Epithelial cell of esophagus (primary cell): ENCODE measurements at places on chromosomes 5 and 9.

GRCh38 chr9:4927701-4928100, 57.4 kb upstream of the JAK2 start:
- DNase-seq, result no peak

- peak; percentile 44 for DNase-seq
Measured at GRCh38 chr5:123813937-123814624, 302.1 kb downstream of the CSNK1G3 start.

DNA sequence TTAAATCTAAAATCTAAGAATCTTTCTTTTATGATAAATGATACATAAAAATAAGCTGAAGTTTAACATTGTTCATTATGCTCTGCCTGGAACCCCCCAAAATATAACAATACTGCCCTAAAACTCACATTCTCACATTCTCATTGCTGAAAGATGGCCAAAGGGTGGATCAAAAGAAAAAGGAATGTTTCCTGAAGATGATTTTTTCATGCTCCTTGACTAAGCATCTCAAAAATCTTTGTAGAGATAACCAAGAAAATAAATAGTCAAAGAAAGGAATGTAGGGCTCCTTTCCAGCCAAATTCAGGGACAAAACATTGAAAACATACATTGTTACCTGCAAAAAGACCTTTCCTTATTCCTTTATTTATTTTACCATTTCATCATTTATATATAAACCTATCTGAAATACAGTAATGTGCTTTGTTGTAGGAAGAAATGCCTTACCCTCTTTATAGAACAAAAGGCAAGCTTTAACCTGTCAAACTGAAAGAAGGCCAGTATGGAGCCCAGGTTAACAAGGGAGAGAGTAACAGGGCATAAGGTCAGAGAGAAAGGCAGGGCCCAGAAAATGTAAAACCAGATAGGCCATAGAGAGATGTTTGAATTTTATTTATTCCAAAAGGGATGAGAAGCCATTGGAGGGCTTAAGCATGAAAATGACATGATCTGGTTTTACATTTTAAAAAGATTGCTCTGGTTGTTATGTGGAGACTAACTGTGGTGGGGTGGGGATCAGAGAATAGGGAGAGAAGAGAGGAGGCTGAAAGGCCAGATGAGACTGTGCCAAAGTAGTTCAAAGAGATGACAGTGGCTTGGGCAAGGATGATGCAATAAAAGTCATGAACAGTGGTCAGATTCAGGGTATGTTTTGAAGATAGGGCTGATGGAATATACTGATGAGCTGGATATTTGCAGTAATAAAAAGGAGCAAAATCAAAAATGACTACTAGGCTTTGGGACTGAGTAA, 37.3 kb upstream of the CDK5RAP2 start:
- no peak for DNase-seq

GRCh38 chr9:135474915-135475314, 4.7 kb upstream of the PPP1R26 start:
- no peak for DNase-seq

- peak; percentile 94 for DNase-seq
Measured at GRCh38 chr5:172806897-172807672, 27.0 kb upstream of the ERGIC1 start.

GRCh38 chr5:1419476-1420210, 25.6 kb downstream of the SLC6A3 start:
- no peak for DNase-seq

DNA sequence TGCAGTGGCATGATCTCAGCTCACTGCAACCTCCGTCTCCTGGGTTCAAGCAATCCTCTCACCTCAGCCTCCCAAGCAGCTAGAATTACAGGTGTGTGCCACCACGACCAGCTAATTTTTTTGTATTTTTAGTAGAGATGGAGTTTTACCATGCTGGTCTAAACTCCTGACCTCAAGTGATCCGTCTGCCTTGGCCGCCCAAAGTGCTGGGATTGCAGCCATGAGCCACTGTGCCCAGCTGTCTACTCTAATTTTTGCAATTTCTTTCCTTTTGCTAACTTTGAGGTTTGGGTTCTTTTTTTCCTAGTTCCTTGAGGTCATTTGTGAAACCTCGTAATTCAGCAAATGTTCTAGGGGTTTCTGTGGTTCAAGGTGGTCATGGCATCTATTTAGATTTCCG, 63.7 kb upstream of the PRLR start:
- no peak for DNase-seq

GRCh38 chr5:167643631-167644280, 647.7 kb upstream of the WWC1 start:
- peak; percentile 38 for DNase-seq

GRCh38 chr9:132183715-132184114, 21.9 kb downstream of the NTNG2 start:
- no peak for DNase-seq

- DNase-seq, result peak; percentile 14
Measured at GRCh38 chr9:18447131-18447530, 26.8 kb upstream of the ADAMTSL1 start.

GRCh38 chr5:112742424-112742823, 4.7 kb downstream of the APC start:
- no peak for DNase-seq

GRCh38 chr5:30626557-30626956, 566.9 kb upstream of the CDH6 start:
- no peak for DNase-seq

DNA sequence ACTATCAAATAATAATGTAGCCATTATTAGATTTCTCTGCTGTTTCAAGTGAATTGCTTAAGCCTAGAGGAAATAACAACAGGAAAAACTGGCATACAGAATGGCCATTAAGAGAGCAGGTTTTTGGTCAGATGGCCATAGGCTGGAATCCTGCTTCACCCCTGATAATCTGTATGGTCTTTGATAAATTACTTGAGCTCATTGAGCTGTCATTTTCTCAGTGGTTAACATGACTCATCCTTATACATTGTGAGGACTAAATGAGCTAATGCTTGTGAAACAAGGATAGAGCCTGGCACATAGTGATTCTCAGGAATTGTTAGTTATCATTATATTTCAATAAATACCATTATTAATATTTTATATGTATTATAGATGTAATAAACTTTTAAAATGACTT, 516.5 kb downstream of the KIF4B start:
- DNase-seq, result peak; percentile 84

DNA sequence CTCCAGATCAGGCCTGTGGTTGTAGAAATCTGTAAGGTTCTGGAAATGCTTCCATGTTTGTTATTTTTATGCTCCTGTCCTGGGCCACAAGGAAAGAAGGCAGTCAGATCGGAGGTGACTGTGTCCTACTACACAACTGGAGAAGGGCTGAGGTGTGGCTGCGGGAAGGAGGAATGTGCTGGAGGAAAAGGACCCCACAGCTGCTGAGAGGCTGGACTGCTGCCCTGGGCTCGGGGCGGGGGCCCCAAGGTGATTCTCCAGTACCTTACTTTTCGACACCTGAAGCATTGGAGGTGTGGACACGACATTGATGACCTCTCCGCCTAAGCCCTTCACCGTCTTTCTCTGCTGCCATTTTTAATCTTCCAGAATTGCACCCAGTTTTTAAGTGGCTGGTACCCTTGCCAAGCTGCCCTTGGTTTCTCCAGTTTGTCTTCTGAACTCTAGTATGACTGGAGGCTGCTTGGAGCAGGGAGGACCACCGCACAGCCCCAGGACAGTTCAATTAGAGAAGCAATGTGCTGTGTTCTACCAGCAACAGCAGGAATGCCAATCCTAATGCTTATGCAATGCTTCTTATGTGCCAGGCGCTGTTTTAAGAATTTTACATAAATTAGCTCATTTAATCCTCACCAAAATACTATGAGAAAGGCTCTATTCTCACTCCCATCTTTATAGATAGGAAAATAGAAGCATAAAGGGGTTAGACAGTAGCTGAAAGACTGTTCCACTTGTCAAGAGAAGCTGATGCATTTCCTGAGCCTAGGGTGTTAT, 13.5 kb upstream of the ANKRD33B start:
- no peak for DNase-seq

DNA sequence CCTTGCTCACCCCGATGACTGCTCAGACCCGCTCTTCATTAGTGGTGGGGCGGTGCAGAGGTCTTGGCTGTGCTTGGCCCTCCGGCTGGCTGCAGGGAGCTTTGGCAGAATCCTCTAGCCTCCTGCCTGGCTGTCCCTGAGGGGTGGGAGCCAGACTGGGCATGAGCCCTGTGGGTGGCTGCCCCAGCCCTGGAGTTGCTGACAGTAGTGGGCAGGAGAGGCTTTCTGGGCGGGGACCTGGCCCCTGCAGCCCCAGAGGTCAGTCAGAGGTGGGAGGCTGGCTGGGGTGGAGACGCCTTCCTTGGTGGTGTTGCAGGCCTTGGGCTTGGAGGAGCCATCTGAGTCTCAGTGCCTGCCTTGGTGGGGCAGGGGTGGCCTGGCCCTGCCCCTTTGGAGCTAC, 146.0 kb downstream of the RXRA start:
- no peak for DNase-seq

DNA sequence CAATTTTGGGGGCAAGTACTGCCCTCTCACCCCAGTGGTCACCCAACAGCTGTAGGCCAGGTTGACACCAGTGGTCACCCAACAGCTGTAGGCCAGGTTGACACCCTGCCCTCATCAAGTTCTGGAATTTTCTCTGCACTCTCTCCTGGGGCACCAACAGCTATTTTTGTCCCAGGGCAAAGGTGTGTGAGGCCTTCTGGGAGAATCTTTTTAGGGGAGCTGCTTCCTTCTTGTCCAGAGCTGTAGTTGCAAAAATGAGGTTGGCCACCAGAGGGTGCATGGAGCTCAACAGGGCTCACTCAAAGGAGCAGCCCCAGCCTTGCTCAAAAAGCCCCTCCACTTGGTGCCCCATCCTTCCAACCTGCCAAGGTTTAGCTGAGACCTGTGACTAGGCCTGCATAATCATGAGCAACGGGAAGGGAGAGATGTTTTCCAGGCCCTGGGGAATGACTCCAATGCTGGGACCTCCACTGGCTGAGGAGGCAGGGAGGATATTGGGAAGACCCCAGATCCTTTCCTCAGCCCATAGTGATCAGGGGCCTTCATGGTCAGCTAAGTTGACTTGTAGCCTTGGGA, 10.6 kb upstream of the P4HA2 start:
- peak; percentile 76 for DNase-seq

DNA sequence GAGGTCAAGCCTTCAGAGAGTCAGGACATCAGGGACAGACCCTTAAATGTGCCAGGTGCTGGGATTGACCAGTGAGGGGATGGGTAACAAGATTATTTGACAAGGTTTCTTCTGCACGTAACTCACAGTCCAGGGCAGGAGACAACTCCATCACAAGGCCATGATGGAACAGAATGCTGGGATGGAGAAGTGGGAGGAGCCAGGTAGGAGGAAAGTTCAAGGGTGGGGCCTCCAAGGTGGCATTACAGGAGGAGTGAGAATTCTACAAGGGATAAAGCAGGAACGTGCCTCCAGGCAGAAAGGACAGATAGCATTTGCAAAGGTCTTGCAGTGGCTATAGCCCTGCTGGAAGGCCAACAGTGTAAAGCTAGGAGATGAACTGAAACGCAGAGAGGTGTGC, 102.2 kb downstream of the FGF18 start:
- peak; percentile 26 for DNase-seq

DNA sequence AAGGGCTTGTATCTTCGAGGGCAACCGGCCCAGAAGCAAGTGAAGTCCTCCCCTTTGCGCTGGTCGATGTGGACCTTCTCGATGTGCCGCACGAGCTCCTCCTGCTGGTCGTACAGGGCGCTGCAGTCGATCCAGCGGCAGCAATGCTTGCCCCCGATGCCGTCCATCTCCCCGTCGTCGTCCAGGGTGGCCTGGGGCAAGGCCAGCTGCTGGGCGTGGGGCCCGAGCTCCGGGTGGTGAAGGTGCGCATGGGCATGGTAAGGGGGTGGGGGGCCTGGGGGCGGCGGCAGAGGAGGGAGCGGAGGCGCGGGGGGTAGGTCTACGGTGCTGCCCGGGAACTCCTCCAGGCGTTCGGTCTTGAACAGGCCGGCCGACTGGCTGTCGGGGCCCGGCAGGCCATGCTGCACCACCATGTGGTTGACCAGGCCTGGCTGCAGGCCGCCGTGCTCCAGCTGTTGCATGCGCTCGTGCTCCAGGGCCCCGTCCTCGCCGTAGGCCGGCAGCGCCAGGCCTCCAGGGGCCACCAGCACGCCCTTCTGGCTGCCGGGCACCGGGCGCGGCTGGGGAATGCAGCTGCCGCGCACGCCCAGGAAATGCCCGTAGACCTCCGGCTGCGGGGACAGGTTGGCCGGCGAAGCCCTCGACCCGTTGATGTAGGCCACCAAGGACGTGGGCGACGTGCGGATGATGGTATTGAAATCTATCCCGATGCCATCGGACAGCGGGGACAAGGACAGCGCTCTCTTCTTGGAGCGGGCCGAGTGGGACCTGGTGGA, 181.8 kb downstream of the GLIS3 start:
- DNase-seq, result no peak

DNA sequence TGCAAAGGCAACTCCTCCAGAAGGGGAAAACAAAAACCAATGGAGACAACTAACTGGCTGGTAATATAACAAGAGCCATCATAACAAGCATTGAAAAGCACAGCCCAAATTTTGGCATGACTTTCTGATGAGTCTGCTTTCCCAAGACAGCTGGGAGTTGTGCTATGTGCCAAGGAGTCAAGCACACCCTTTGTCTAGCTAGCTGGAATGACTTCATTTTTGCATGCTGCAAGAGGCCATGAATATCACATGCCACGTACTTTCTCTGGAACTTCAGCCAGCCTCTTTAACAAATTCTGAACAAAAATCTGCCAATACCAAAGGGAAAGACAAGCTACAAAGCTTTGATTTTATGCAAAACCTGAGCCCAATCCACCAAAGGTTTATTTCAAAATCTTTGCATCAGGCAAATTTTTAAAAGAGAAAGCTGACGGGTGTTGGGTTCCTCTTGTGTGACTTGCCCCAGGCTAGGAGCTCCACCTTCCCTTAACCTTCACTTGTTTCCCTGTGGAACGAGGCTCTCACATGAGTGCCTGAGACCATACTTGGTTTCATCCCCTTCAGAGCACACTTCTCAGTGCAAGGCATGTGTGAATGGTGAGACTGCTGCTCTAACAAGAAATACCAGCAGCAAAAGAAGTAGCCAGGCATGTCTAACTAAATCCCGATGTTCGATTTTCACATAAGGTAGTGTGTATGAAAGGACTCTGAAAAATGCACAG, 47.3 kb downstream of the S1PR3 start:
- DNase-seq, result peak; percentile 78

GRCh38 chr9:17481565-17481964, 97.3 kb upstream of the SH3GL2 start:
- DNase-seq, result no peak

DNA sequence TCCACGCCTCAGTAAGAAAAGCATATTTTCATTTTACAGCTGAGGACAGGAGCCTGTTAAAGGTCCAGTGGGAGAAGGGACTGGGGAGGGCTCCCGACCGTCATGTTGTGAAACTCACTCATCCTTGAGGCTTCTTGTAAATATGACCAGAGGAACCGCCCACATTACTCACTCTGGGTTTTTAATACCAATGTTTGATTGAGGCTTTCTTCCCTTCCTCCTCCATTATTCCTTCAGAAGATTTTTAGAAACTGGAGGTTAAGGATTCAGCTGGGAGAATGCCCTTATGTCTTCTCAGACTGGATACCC, 61.4 kb upstream of the GLRX start:
- DNase-seq, result peak; percentile 86

DNA sequence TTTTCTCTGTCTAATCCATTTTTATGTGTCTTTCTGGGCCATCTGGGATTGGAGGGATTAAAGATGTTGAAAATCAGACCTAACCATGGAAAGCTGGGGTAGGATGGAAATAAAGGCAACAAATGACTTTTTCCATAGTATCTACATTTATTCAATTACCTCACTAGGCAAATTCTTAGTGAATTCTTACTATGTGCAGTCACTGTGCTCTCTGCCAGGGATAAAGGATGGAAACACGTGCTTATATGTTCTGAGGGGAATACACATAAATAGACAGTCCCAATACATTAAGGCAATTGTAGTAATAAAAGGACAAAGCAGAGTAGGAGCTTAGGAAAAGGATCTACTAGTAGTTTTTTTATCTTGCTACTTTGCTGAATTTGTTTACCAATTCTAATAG, 214.2 kb downstream of the PRR16 start:
- no peak for DNase-seq
